ENCODE measurements at places on chromosomes 4 and X. TPM values are rescaled to one million over a fixed set of nuclear protein-coding genes. Genes with fewer than 3 reads are reported as not detected.

Gene HTRA3
- total RNA-seq: 20.3 TPM

Gene FGD1
- 5.4 TPM for total RNA-seq

Gene CT47B1
- total RNA-seq: not detected

Gene FGF16
- not detected for total RNA-seq

Gene MAPK10
- 45.0 TPM for total RNA-seq

Gene CCDC110
- total RNA-seq: 0.78 TPM

Gene ZDHHC15
- 1.5 TPM for total RNA-seq

Gene SLC35A2
- 50.4 TPM for total RNA-seq

Gene ITM2A
- total RNA-seq: 28.1 TPM

Gene EIF4E
- total RNA-seq: 65.3 TPM

Gene VCX2
- total RNA-seq: not detected
